ENCODE measurements at places on chromosomes 11 and 22.
A peak's percentile ranks its signal among the peaks of the same experiment; 100 is the strongest.

DNA sequence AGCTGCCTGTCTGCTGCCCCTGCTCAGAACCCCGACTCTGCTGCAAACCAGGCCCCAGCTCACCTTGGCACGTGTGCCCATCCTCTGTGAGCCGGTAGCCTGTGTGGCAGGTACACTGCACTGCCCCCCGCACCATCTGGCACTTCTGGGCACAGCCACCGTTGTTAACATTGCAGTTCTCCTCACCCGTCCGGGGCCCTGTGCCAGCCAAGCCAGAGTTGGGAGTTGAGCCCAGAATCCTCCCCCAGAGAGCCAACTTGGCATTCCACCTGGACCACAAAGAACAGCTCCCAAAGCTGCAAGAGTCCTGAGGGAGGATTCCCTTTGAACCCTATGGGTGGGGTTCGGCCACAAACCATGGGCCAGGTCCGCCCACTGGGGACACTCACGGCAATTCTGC lies 22.5 kb downstream of the LRP4 start:
- no peak for DNase-seq

DNA sequence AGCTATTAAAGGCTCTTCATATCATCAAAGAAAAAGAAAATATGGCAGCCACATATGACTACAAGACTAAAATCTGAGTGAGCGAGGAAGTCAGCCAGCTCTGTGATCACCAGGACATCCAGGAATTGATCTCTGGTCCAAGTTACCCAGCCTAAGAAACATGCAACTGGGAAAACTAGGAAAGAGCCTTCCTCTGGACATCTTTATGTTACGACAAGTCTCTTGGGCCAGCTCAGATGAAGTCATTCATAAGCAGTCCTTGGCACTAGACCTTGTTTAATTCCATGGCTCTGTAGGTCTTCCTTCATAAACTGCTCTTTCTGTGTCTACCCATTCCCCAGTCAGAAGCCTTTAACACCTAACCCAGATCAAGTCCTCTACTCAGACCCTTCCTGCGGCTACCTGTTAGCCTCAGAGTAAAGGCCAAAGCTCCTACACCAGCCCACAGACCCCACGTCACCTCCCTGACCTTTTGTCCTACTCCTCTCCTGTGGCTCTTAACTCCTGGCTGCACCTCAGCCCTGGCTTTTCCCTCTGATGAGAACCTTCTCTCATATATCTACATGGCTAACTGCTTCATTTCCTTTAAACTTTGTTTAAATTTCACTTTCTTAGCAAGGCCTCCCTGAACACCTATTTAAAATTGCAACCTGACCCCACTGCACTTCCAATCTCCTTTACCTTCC lies 134.0 kb downstream of the KIF18A start:
- DNase-seq, result no peak

- DNase-seq, result no peak
Observed at GRCh38 chr22:36564422-36565158, 35.6 kb upstream of the EIF3D start.

GRCh38 chr11:73359930-73360742 lies 16.1 kb upstream of the RELT start:
- peak; percentile 44 for DNase-seq

- peak; percentile 73 for DNase-seq
Observed at GRCh38 chr11:64489831-64490441, 101.1 kb upstream of the SLC22A12 start.

- no peak for DNase-seq
Observed at GRCh38 chr11:85965202-85965601, 103.7 kb downstream of the PICALM start.

GRCh38 chr11:34161812-34162492 lies 56.5 kb downstream of the NAT10 start:
- no peak for DNase-seq

DNA sequence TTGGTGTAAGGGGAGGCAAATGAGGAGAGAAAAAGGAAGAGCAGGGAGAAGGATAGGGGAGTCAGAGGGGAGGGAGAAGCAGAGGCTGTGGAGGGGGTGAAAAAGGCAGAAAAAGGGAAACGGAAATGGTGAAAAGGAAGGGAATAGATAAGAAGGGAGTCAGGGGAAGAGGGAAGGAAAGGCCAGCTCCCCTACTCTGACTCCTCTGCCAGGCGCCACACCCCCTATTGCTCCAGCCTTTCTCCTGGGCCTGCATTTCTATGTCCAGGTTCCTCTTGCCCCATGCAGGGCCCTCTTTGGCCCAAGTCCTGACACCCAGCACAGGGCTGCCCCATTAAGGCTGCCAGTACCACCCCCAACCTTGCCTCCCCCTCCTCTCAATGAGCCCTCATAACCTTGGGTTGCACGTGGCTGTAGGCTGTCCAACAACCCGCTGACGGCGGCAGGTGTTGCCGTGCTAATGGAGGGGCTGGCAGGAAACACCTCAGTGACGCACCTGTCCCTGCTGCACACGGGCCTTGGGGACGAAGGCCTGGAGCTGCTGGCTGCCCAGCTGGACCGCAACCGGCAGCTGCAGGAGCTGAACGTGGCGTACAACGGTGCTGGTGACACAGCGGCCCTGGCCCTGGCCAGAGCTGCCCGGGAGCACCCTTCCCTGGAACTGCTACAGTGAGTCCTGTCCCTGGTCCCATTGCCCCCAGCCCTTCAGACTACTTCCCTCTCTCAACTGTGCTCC lies 3.4 kb upstream of the NHERF4 start:
- DNase-seq, result no peak

- DNase-seq, result no peak
Observed at GRCh38 chr11:107827041-107827440, 31.5 kb downstream of the SLC35F2 start.

GRCh38 chr11:74442636-74443035 lies 24.7 kb downstream of the KCNE3 start:
- no peak for DNase-seq

DNA sequence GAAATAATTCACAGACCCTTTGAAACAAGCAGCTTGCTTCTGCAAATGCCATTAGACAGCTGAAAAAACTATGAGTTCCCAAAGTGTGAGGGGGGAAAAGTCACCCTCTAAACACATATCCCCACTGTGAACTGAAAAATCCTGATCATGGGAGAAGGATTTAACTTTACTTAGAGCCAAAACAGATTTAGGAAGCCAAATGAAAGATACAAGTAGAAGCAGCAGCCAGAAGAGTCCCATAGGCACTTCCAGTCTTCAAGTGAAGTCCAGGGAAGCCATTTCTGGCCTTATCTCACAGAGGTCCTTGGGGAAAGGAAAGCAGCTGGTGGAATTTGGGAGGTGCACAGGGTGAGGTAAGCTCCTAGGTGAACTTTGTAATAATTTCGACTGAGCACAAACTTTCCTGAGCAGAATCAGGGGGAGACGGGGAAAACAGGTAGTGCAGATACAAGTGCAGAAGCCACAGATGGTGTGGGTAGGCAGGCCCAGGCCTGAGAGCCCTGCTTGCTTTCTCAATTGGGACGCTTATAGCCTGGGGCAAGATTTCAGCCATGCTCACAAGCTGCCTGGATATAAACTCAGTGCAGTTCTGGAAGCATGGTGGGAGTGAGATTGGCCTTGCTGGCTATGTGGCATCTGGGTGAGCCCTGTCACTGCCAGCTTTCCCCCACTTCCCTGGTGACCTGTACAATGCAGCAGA lies 44.8 kb downstream of the GAS2 start:
- no peak for DNase-seq

All from hematopoietic multipotent progenitor cell treated with erythropoietin and hydrocortisone succinate and interleukin-3 and kit ligand, for 8 days (in vitro differentiated cells).